Naive B cell (primary cell): ENCODE measurements at places on chromosomes 5 and 9.

DNA sequence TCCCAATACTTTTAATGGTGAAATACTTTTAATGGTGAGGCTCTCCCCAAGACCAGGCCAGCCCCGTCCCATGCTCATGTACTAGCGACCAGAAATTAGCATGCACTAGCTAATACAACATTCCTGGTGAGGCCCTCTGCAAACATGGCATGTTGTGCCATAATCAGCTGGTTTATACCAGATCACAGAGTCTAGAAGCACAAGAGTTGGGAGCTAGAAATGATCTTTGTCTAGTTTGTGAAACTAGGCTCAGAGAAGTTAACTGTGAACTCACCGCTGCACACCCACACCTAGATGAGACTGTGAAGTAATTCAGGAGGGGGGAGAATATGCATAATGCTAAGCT, 37.4 kb downstream of the MTMR12 start:
- no peak for DNase-seq

DNA sequence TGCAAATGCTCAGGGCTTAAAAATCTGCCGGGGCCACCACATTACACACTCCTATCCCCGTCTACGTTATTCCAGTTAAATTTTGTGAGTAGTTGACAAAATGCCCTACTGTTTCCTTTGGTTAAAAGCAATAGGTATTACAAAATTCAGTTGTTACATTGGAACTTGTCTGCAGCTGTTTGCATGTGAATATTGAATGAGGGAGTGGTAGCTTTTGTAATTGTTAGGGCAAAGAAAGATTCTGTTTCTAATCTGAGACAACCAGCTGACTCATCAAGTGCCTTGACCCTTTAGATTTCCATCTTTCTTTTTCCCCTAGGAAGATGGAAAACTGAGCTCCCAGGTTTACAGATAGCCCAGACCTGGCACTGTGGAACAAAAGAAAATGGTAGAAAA, 30.2 kb downstream of the MAML1 start:
- no peak for DNase-seq

- no peak for DNase-seq
These were observed 787.1 kb upstream of the CHD1 start for GRCh38 chr5:99715921-99716320.

DNA sequence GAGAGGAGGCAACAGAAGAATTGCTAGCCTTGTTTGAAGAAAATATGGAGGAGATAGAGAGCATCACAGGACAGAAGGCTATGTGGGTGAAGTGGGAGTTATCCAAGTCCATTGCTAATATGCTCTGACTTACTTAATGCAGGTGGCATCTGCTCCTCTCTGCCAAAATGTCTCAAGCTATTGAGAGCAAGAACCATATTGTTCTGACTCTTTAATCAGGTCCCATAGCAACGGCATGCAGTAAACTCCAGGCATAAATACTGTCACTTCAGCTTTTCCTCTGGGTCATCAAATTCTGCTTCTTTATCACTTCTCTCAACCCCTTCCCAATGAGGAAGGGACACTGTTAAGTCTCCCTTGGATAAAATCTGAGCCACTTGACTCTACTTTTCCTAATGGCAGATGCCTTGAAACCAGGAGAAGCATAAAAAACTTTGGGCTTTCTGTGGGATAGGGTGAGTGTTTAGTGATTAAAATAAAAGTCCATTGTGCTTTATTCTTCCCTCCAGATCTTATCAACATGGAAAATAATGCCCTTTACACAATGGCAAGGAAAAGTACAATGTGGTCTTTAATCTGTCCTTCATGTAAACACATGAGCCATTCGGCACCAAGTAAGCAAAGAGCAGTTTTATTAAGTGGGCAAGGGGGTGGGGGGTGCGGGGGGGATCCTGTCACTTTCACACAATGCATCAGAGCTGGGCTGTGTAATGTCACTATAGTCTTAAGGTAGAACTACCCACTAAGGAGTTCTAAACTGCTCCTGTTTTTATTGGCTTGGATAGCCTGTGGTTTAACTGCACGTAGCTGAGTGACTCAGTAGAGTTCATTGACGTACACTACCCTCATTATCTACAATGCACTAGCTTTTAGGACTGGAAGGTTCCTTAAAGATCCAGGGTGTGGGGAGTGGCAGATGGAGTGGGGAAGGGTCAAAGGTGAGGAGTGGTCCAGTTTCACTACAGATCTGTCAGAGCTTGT, 71.0 kb upstream of the TARS1 start:
- no peak for DNase-seq

DNA sequence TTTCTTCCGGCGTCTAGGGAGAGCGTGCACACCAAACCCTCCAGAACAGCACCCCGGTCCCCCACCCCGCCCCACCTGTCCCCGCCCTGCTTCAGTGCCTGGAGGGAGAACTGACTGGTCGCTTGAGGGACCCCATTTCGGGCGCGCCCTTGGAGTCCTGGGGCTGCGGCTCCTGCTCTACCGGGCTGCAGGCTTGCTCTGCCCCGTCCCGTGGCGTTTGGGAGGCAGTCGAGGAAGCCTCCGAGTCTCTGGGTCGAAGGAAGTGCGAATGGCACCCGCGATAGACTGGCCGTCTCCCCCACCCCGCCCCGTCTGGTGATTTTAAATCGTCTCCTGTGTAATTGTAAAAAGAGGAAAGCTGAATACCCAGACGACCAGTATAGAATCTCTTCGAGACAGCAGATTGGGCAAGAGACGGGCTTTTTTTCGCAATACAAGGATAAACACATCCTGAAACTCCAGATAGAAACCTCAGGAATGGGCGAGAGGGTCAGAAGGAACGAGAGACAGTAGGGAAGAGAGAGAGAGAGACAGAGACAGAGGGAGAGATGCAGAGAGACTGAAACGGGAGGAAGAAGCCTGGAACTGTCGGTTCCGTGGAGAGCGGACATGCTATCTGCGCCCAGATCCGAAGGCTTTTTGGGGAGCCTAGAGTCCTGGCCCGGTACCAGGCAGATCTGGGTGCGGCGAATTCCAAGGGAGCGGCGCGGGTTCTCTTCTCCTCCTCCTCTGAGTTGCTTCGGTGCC, 9.9 kb downstream of the PRDM6 start:
- DNase-seq: no peak

GRCh38 chr9:107707915-107708441, 218.4 kb upstream of the KLF4 start:
- no peak for DNase-seq

- DNase-seq: peak; percentile 91
These were observed 613 bp downstream of the ZBTB5 start for GRCh38 chr9:37464426-37465248.

DNA sequence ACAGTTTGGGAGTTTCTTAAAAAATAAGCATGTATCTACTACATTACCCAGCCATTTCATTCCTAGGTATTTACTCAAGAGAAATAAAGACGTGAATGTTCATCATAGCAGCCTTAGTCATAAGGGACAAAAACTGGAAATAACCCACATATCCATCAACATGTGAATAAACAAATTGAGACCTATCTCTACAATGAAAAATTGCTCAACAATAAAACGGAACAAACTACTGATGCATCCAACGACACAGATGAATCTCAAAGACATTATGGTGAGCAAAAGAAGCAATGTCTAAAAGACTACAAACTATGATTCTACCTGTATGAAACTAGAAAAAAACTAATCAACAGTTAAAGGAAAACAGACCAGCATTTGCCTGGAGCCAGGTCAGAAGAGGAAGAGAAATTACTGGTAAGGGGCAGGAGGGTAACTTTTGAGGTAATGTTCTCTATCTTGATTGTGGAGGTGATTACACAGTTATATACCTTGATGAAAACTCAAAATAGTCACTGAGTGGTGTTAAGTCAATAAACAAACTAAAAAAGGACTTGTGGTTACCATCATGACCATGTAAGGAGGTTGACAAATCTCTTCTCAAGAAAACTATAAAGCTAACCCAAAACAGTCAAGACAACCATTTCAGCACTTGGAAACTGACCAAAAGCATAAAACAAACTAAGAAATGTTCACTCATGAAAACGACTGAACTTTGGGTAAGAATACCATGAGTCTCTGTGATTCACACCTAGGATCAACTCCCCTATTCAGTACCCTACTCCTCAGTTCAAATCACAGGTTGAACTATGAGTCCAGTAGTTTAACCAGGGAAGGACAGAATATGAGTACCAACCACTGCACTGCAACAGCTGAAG, 10.4 kb downstream of the UIMC1 start:
- peak; percentile 12 for DNase-seq

- no peak for DNase-seq
These were observed 672.8 kb downstream of the ACTL7B start for GRCh38 chr9:108182950-108183381.

GRCh38 chr9:19768798-19769197, 20.0 kb downstream of the SLC24A2 start:
- DNase-seq: no peak

- no peak for DNase-seq
These were observed 730.0 kb downstream of the MAT2B start for GRCh38 chr5:164235300-164235891.

DNA sequence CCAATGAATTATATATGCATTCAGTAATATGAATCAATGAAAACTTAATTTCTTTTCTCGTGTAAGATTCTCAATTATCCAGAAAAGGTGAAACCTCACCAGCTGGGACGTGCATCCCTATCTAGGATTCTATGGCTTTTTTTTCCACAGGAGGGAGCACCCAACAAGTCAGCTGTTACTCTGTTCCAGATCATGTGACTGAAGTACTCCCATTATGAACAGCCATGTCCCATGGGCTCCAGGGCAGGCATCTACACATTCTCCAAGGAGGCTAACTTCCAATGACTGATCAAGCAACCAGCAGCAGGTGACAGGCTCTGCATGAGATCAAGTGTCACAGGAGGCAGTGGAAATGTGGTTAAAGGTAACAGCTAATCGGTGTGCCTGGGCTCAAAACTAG, 118.8 kb downstream of the ELAVL2 start:
- DNase-seq: no peak

DNA sequence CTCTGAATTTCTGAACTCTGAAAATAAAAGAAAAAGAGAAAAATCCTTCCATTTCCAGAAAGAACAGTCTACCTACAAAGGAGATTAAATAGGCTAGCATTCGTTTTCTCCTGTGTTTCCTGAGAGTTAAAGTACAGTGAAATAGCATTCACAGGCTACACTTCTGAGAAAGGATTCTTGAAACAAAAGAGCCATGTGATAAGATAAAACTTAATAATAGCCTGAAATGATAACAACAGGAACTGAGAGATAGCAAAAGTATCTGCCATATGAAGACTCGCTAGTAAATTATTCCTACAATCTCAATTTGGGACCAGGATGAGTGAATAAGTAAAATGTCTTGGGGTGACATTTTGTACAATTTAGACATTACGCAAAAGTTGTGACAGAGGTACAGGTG, 62.4 kb downstream of the FBN2 start:
- DNase-seq: no peak

GRCh38 chr9:129415942-129416651, 204.8 kb downstream of the C9orf50 start:
- no peak for DNase-seq

GRCh38 chr9:93265972-93266371, 82.0 kb downstream of the WNK2 start:
- no peak for DNase-seq

DNA sequence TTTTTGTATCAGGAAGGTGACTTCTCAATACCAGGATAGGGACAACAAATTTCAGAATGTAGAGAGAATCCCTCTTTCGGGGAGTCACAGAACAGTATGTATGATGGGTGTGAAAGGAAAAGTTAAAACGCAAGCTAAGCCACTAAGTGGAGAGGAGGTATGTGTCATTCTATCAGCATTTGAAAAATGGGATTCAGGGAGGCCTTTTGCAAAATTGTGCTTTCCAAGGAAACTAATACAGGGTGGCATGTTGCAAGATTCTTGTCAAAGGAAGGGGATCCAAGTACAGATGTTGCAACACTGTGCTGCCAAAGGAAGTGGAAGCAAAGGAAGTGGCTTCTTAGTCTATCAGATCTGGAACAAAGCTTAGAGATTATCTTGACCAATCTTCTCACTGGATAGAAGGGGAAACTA, 12.6 kb upstream of the TNIP1 start:
- no peak for DNase-seq

- DNase-seq: no peak
These were observed 181.6 kb downstream of the CD180 start for GRCh38 chr5:67014957-67015400.

DNA sequence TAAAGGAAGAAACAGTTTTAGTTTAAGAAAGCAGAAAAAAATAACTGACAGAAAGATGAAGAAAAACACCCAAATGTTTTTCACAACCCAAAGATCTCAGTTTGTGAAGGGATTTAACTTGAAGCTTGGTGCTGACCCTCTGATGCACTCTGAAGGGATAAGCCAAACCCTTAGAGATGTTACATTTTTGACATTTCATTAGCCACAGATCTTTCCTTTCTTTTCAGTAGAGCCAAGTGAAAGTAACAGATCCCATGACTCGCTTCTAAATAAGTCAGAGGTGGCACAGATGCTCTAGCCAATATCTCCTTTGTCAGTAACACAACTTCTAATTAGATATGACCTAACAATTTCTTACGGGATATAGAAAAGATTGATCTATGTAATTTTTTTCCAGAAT, 394.5 kb upstream of the EDIL3 start:
- no peak for DNase-seq

GRCh38 chr9:98826716-98827115, 19.2 kb downstream of the GALNT12 start:
- no peak for DNase-seq

GRCh38 chr5:179495906-179496455, 54.4 kb upstream of the RUFY1 start:
- no peak for DNase-seq

- DNase-seq: no peak
These were observed 15.2 kb upstream of the NEK6 start for GRCh38 chr9:124242331-124243194.

GRCh38 chr5:57561231-57561842, 78.7 kb upstream of the ACTBL2 start:
- DNase-seq: no peak
